ENCODE measurements at places on chromosomes 5 and 9.

- DNase-seq, result no peak
These were observed 265.4 kb upstream of the KLF9 start for GRCh38 chr9:70679845-70680244.

GRCh38 chr9:351916-352315 lies 137.3 kb downstream of the DOCK8 start:
- DNase-seq, result no peak

DNA sequence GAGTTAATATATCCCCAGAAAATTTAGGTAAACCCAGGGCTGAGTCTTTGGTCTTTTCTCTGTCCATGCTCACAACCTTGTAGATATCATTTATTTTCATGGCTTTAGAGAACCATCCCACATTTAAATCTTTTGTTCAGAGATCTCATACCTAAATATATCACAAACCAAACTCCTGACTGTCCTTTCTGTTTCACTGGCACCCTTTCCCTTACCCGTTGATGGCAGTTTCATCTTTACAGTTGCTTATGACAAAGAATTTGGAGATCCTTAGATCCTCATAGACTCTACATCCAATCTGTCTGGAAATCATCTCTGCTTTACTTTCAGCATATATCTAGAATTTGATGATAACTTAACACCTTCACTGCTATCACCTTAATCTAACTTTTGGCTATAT lies 19.2 kb downstream of the RNF180 start:
- no peak for DNase-seq

DNA sequence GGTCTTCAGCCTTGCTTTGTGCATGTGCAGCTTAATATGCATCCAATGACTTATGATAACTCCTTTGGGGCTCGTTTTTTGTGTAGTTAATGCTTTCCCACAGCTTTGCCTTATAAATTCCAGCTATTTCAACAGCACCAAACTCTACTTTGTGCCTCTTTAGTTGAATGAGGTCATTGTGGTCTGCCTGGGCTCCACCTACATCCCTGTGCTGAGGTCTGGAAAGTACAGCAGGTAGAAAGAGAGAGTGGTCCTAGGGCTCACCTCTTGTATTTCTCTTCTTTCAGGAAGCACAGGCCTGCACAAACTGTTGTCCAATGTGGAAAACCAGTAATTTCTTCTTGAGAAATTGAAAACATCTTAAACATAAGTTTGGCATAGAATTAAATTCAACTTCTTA lies 167.2 kb downstream of the XRCC4 start:
- DNase-seq, result no peak

DNA sequence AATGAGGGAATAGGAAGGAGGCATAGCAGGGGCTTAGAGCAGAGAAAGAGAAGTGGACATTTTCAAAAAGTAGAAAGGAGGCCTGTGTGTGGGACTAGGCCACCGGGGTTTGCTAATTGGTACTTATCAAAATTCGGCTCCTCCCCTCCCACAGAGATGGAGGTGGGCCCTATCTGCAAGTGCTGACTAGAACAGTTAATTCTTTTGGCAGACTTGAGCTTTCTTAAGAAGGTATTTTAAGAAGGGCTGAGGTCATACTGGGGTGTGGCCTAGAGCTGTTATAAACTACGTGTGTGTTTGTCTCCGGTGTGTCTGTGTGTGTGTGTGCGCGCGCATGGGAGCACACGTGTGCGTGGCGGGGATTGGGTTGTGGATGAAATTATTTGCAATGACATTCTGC lies 1086.5 kb downstream of the EFNA5 start:
- DNase-seq, result no peak

- DNase-seq, result no peak
These were observed 1420.5 kb downstream of the CDH12 start for GRCh38 chr5:21432646-21433045.

- no peak for DNase-seq
These were observed 3.5 kb downstream of the ASPN start for GRCh38 chr9:92478783-92479182.

DNA sequence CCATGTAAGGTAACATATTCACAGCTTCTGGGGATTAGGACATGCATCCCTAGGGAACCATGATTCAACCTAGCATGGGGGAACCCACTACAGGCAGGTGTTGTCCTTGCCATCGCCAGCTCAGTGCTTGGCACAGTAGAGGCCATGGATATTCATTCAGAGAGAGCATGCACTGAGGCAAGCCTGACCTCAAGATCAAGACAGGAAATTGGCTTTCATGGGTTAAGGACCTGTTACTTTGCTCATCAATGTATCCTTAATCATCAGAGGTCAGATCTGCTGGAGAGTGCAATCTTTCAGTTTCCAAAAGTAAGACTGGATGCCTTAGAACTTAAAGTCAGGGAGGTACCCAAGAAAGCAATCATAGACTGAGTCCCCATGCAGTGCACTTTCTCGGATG lies 84.0 kb downstream of the KCNIP1 start:
- no peak for DNase-seq

DNA sequence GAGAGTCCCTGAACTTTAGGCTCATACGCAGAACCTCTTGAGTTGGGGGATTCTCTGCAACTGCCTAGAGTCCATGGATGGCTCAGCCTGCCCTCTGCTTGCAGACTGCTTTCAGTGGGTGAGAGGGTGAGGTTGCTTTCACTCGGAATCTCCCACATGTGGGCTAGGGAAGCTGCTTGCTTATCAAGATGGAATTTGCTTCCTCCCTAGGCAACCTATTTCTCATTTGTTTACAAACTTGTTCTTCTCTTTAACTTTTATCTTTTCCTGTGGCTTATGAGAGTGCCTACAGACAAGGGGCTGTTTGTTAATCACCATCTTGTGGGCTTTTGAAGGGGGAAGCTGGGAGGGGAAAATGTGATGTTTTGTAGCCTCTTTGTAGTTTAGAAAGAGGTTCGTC lies 10.0 kb downstream of the TLE4 start:
- no peak for DNase-seq

- DNase-seq, result no peak
These were observed 48.9 kb downstream of the PBX3 start for GRCh38 chr9:125795970-125796596.

- no peak for DNase-seq
These were observed 222.7 kb upstream of the PRR16 start for GRCh38 chr5:120241400-120241799.

DNA sequence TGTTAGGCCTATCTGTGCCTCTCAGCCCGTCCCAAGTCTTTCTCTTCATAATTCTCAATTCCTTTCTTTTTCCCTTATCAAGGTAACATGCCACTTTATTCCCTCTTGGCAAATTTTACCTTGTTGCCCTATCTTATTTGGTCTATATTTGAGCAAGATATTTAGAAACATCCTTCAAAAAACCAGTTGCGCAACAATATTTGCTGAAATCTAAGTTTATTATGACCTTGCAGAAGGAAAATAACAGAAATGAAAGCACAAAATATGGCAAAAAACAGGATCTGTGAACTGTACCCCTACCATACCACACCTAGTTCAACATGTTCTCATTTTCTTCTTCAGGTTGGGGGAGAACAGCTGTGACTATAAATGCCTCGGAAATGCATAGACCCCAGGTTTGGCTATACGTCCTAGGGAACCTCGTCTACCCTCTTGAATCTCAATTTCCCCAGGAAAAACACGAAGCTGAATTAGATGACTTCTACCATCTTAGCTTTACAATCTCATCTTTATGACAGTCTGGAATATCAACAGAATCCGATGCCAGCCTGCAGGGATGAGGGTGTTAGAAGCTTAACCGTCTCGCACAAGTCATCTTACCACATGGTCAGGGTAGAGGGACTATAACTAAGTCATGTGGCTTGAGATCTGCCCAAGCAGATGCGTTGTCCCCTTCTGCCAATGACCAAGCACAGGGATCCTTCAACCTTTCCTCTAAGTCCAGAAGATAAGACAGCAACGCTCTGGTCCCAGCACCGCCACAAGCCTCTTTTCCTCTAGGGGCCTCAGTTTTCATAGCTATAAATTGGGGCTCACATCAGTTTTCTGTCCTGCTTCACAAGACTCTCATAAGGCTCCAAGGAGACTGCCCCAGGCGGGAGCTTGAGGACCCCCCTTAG lies 1.3 kb downstream of the LCP2 start:
- no peak for DNase-seq

DNA sequence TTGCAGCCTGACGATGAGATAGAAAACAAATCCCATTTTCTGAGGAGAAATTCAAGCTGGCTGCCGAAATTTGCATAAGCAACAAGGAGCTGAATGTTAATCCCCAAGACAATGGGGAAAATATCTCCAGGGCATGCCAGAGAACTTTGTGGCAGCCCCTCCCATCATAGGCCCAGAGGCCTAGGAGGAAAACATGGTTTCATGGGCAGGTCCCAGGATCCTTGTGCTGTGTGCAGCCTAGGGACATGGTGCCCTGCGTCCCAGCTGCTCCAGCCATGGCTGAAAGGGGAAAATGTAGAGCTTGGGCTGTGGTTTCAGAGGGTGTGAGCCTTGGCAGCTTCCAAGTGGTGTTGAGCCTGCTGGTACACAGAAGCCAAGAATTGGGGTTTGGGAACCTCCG lies 48.8 kb upstream of the MAN2A1 start:
- no peak for DNase-seq

GRCh38 chr9:77589046-77589795 lies 58.9 kb downstream of the GNA14 start:
- no peak for DNase-seq

GRCh38 chr5:80959768-80960442 lies at the start of gene RASGRF2:
Gene RASGRF2 (plus strand): TSS chr5:80960363. CDS start chr5:80960739, 376 bp downstream.
- no peak for DNase-seq

- no peak for DNase-seq
These were observed 144.7 kb downstream of the OSTF1 start for GRCh38 chr9:75233011-75233410.

DNA sequence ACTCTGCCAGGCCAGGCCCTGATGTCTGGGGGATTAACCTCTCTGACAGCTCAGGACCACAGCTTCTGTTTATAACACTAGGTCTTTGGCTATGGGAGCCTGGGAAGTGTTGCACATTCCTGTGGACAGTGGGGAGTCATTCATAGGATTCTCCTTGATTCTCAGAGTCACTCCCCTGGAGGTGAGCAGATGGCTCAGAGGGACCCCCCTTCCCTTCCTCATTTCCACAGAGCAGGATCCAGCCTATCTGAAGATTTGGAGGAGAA lies 60.2 kb downstream of the NRG2 start:
- no peak for DNase-seq

- no peak for DNase-seq
These were observed 410.1 kb downstream of the DMRT2 start for GRCh38 chr9:1460143-1460769.

DNA sequence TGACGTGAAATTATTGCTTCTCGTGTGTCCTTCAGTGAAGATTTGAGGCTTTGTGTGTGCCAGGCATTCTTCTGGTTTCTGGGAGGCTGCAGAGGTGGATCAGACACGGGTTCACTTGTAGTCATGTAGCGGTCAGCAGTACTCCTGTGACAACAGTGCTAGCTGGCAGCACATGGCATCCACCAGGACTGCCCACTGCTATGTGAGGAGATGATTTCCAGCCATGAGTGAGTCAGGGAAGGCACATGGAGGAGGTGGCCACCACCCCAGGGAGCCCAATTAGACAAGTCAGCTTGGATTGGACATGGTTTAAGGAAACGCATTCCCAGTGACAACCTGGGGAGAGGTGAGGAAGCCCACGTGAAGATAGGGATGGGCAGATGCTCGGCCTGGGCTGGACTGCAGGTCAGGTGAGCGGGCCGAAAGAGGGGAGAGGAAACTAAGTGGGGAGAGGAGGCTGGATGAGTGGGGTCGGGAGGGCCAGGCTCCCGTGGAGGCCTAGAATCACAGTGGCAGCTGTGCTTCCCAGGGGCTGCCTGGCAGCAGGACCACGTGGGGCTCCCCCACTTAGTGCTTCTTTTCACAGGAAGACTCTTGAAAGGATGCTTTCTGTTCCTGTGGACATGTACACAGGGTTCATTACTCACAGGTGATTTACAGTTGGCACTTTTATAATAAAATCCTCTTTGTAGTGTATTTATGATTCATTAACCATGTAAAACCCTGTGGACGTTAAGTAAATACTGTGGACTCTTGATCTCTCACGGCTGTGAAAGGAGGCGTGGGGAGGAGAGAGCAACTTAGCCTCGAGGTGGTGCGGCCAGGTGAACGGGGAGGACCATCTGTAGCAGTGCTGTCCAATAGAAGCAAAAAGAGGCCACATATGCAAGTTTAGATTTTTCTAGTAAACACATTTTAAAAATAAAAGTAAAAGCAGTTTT lies 80.0 kb upstream of the OTULINL start:
- no peak for DNase-seq

DNA sequence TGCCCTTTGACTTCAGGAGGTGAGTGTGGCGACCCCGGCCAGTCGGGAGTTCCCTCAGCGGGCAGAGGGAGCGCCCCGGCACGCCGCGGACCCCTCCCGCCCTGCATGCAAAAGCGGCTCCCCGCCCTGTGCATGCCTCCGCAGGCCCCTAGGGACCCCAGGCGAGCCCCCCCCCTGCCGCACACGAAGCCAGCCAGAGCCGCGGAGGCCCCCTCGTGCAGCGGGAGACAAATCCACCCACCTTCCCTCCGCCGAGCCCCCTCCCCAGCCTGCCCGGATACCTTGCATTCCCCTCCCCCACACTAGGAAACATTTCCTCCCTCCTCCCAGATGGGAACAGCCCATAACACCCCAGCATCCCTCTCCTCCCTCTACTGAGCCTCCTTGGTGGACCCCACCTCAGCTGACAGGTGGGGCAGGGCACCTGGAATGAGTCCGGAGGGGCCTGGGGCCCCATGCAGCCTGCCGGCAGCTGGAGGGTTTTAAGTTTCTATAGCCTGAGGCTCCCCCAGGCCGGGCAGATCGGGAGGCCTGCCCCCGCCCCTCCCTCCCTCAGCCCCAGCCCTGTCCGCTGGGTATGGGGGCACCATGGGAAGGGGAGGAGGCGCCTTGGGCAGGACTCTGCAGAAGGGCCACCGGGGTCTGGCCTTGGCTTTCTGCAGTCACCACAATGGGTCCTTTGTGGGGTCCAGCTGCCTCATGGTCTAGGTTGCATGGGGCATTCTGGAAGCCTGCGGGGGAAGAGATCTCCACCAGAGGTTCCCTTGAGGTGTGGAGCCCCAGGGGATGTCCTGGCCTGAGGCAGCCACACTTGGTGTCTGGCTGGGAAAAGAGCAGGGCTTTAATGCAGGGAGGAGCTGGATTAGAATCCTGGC lies 601 bp downstream of the ERGIC1 start:
- DNase-seq, result no peak

DNA sequence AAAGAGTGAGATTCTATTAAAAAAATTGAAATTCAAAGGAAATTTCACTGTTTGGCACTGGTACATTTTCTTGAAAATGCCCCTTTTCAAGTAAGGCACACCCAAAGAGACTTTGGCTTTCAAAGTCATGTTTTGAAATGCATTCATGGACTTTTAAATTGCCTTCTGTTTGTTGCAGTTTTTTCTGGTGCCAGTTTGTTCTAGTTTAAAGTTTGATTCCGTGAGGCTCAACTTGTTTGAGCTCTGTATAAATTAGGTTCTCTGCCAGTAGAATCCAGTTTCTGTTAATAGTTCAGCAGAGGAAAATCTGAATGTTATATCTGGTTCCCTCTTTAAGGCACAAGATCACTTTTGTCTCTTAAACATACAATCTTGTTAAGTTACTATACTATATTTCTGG lies 16.4 kb downstream of the ATP6V0E1 start:
- no peak for DNase-seq

DNA sequence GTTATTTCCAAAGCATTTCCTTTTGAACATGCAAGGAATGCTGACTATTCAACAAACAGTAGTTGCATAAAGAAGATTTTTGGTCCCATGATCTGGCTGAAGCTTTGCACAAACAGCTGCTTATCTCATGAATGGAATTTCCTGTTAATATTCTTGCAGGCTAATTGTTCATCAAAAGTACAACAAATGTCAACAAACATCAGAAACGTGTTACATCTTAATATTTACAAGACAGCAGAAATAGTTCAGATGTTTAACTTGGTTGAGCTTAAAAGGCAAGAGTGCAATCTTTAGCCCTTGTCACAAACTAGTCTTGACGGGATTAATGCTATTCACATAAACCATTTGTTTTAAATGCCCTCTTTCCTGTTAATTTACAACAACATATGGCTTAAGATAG lies 47.9 kb upstream of the BASP1 start:
- no peak for DNase-seq

Measured in CMK (cell line).